Activated CD4-positive, alpha-beta T cell treated with anti-CD3 and anti-CD28 coated beads, Interleukin-2, amount 50 U/mL, for 48 hours (primary cell): ENCODE measurements at places on chromosomes 12 and 14.

- DNase-seq = no peak
These were observed 53.4 kb downstream of the PLBD1 start for GRCh38 chr12:14514154-14514842.

GRCh38 chr12:114631242-114631641 is 52.7 kb downstream of the TBX3 start:
- DNase-seq = no peak

- no peak for DNase-seq
These were observed 274.6 kb downstream of the RAD51B start for GRCh38 chr14:68094158-68094557.

DNA sequence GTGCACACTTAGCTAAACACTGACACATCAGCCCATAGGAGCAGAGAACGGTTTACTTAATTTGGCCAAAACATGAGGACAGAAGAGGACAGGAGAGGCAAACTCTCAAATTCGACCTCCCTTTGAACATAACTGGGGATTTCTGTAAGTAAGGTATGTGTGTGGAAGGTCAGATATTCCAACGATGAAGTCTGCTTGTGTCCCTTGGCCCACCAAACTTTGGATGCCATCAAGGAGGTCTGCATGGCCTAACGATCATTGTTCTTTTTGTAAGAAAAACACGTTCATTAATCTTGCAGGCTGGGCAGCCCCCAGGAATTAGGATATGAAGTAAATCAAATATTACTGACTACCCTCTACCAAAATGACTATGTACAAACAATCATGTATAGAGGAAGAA is 908.5 kb upstream of the ATXN7L3B start:
- DNase-seq = no peak
